ENCODE measurements at places on chromosomes 3 and 15. TPM values are rescaled to one million over a fixed set of nuclear protein-coding genes. Genes with fewer than 3 reads are reported as not detected.

The NEDD4 gene
- 14.2 TPM for total RNA-seq

The HTR3E gene
- not detected for total RNA-seq

The ESYT3 gene
- total RNA-seq: 3.5 TPM

The SYNM gene
- total RNA-seq: 1.1 TPM

The SKOR1 gene
- total RNA-seq: 0.75 TPM

The CDHR4 gene
- total RNA-seq: not detected

- no peak overlapping the region for H3K4me3 ChIP-seq
- H3K27ac ChIP-seq: no peak overlapping the region
- no peak for DNase-seq
- H3K36me3 ChIP-seq: no peaks in the 10 kb centered on the region
Measured at GRCh38 chr3:135271177-135272025, 476.3 kb downstream of the EPHB1 start.

DNA sequence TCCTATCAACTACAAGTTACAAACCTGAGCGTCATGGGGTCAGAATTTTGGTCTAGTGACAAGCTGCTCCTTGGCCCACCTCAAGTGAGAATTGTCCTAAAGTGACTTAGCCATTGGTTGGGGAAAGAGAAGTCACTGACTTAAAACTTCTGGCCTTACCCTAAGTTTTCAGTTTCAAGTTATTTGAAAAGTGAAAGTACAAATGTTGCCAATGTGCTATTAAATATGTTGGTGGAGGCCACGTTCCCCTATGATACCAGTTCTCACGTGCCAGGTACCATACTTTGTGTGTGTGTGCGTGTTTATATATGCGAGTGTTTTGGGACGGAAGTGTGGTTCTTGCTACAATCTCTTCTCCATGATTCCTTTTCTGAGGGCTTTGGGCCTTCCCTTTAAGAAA is 22.6 kb upstream of the RASGRP1 start:
- H3K27me3 ChIP-seq: peaks cover 52% of the 10 kb centered on the region
- H3K4me1 ChIP-seq: peaks cover 17% of the 10 kb centered on the region
- H3K36me3 ChIP-seq: no peaks in the 10 kb centered on the region
- DNase-seq: no peak
- no peak overlapping the region for H3K27ac ChIP-seq

GRCh38 chr3:153293265-153293664 is 131.2 kb downstream of the RAP2B start:
- no peak for DNase-seq
- H3K4me3 ChIP-seq: no peak overlapping the region
- no peaks in the 10 kb centered on the region for H3K36me3 ChIP-seq
- no peaks in the 10 kb centered on the region for H3K4me1 ChIP-seq

GRCh38 chr3:43736558-43737440 is 46.1 kb downstream of the ABHD5 start:
- peaks cover 2% of the 10 kb centered on the region for H3K36me3 ChIP-seq
- DNase-seq: no peak
- peak overlapping the region; percentile 65 for H3K27ac ChIP-seq
- H3K4me3 ChIP-seq: no peak overlapping the region
- peaks cover 12% of the 10 kb centered on the region for H3K4me1 ChIP-seq

- H3K27ac ChIP-seq: no peak overlapping the region
Measured at GRCh38 chr15:60191821-60192220, 187.7 kb downstream of the FOXB1 start.

DNA sequence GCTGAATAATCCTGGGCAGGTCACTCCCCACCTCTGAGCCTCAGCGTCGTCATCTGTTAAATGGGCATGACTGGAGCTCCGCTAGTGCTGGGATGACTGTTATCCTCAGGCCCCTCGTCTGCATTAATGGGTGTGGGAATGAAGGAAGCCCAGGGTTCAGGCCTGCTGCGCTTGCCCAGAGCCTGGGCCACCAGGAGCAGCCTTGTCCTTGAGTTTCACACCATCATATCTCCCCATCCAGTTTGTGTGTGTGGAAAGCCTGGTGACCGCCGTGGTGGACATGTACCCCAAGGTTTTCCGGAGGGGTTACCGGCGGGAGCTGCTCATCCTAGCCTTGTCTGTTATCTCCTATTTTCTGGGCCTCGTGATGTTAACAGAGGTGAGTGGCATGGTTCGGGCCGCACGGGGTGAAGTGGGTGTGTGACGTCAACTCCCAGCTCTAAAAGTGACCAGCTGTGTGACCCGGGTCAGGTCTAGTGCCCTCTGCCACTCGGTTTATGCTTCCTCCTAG is 63.5 kb upstream of the SLC6A1 start:
- no peaks in the 10 kb centered on the region for H3K4me1 ChIP-seq
- no peak overlapping the region for H3K27ac ChIP-seq
- peaks cover 19% of the 10 kb centered on the region for H3K27me3 ChIP-seq
- DNase-seq: no peak
- H3K4me3 ChIP-seq: no peak overlapping the region

- H3K36me3 ChIP-seq: no peaks in the 10 kb centered on the region
- no peak for DNase-seq
- no peak overlapping the region for H3K4me3 ChIP-seq
- H3K27me3 ChIP-seq: peaks cover 20% of the 10 kb centered on the region
Measured at GRCh38 chr15:88127432-88127790, 129.1 kb downstream of the NTRK3 start.

DNA sequence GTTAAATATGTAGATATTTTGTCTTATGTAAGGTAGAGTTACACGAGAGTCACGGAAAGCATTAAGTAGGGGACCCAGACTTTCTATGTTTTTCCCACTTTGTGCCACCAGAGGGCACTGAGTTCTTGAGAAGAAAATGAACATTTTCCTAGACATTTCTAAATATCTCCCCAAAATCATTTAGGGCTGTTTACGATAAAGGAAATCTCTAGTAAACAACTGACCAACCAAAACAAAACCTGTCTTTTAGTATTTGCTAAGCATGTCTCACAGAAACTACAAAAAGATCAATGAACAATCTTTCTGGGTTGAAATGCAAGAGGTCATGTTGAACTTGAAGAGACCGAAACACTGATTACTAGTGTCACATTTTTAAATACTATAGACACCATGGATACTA is 16.1 kb downstream of the POU1F1 start:
- no peak overlapping the region for H3K4me3 ChIP-seq
- H3K27ac ChIP-seq: no peak overlapping the region
- H3K27me3 ChIP-seq: no peaks in the 10 kb centered on the region
- peak; percentile 23 for DNase-seq
- H3K36me3 ChIP-seq: no peaks in the 10 kb centered on the region
- H3K4me1 ChIP-seq: no peaks in the 10 kb centered on the region

DNA sequence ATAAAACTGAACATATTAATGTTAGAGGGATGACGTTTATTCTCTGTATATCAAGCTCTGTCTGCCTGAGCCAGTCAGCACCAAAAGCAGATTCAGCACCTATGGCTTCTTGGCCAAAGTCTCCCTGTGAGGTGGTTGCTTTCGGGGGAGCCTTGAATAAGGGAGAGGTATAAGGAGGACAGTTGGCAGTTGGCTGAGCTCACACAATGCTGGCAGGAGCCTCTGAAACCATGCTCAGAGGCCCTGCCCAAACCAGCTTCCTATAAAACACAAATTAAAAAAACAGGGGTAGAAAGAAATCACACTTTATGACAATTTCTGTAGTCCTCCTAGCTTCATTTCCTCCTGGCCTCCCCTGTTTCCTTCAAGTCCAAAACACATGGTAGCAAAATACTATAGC is 18.8 kb downstream of the ARHGEF3 start:
- DNase-seq: no peak
- peaks cover 57% of the 10 kb centered on the region for H3K4me1 ChIP-seq
- no peaks in the 10 kb centered on the region for H3K27me3 ChIP-seq

DNA sequence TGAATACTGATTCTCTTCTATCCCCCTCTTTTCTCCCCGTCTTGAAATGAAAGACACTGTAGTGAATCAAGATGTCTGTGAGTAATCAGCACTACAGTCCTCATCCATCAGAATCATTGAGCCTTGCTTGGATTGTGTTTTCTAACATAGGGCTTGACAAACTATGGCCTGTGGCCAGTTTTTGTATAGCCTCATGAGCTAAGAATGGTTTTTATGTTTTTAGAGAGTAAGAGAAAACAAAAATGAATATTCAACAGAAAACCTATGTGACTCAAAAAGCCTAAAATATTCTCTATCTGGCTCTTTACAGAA is 55.2 kb downstream of the PPM1L start:
- H3K4me3 ChIP-seq: no peak overlapping the region
- peaks cover 13% of the 10 kb centered on the region for H3K4me1 ChIP-seq
- no peak for DNase-seq

DNA sequence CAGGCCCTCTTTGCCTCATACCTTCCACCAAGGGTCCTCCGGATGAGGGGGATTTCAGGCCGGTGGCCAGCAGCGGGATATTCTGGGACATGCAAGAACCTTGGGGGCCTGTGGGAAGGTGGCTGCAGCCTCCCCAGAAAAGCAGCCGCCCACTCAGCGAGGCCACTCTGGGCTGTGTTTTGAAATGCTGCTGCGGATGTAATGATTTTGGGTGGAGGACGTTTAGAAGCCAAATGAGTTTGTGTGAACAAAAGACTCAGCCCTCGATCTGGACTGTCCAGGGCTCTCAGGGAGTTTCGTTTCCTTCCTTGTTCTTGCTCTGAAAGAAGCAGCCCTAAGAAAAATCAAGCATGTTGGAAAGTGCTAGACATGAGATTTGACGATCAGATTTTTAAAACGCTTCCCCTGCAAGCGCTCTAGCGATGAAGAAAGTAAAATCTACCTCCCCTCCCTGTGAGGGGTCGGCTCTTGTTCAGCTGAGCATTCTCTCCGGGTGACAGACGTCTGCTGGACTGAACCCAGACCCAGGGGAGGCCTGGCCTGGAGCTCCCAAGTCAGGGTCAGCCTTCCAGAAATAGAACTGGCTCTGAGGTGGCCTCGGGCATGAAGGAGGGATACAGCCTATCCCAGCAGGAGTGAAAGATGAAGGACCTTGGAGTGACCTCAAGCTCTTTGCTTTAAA is 12.9 kb downstream of the HEG1 start:
- H3K4me1 ChIP-seq: peaks cover 9% of the 10 kb centered on the region
- peaks cover 14% of the 10 kb centered on the region for H3K27me3 ChIP-seq
- no peaks in the 10 kb centered on the region for H3K36me3 ChIP-seq
- no peak for DNase-seq
- H3K4me3 ChIP-seq: no peak overlapping the region

DNA sequence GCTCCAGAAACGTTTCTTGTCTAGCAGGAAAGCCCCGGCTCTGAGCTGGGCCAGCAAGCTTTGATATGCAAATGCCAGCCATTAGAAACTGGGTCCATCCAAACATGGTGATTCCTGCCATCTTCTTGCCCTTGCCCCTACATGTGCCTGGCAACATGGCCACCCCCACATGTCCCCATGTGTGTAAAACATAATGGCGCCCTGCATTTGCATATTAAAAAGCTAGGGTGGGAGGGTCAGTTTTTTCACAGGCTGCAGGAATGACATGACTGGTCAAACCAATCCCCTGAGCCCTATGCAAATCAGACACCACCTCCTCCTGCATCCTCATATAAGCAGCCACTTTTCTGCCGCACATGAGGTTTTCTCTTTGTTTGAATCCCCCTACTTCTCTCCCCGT is 21.2 kb downstream of the GPR156 start:
- H3K4me1 ChIP-seq: no peaks in the 10 kb centered on the region
- no peak overlapping the region for H3K27ac ChIP-seq
- DNase-seq: no peak
- H3K27me3 ChIP-seq: no peaks in the 10 kb centered on the region
- H3K4me3 ChIP-seq: no peak overlapping the region
- no peaks in the 10 kb centered on the region for H3K36me3 ChIP-seq

- no peak overlapping the region for H3K4me3 ChIP-seq
- H3K4me1 ChIP-seq: peaks cover 9% of the 10 kb centered on the region
- peaks cover 10% of the 10 kb centered on the region for H3K36me3 ChIP-seq
- peak overlapping the region; percentile 82 for H3K27ac ChIP-seq
Measured at GRCh38 chr15:98866511-98866910, 141.1 kb downstream of the PGPEP1L start.

DNA sequence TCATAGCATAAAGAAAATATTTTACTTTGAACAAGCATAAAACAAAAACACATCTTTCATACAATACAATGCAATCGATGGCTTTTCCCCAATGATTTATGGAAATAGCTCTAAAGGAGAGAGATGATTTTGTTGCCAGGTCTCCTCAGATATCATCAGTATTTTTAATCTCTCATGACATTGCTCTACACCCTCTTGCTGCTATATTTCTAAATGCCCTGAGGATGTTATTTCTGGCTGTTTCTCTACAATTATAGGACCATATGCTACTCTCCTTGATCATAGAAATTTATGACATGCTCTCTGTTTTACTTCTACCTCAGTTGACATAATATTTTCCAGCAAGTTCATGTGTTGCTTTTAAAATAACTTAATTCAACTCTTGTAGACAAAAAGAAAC is 654.9 kb upstream of the GBE1 start:
- H3K4me1 ChIP-seq: no peaks in the 10 kb centered on the region
- DNase-seq: no peak
- H3K27ac ChIP-seq: no peak overlapping the region
- H3K4me3 ChIP-seq: no peak overlapping the region
- H3K27me3 ChIP-seq: no peaks in the 10 kb centered on the region

GRCh38 chr3:171950373-171950772 is 89.0 kb upstream of the FNDC3B start:
- H3K27ac ChIP-seq: peak overlapping the region; percentile 92
- H3K36me3 ChIP-seq: peaks cover 16% of the 10 kb centered on the region
- H3K4me1 ChIP-seq: peaks cover 55% of the 10 kb centered on the region
- no peak for DNase-seq

- H3K4me1 ChIP-seq: peaks cover 19% of the 10 kb centered on the region
- H3K27ac ChIP-seq: no peak overlapping the region
- H3K4me3 ChIP-seq: no peak overlapping the region
Measured at GRCh38 chr3:192449036-192449435, 278.3 kb downstream of the FGF12 start.

DNA sequence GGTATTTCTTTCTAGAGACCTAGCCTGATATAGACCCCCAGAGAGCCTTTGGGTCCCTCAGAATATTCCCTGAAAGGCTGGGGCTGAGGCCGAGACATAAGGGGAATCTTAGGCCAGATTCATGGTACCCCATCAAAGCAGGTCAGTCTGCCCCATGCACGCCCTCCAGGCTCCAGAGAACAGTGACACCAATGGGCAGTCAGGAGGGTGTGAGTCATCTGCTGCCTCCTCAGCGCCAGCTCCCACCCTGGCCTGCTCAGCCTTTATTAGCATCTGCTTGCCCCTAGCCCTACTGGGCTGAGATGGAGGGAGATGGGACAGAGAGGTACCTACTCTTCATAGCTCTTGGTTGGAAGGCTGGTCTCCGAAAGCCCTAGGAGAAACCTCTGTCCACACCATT is 14.3 kb upstream of the CAMKV start:
- H3K4me3 ChIP-seq: no peak overlapping the region
- H3K27ac ChIP-seq: no peak overlapping the region
- DNase-seq: no peak

- H3K27ac ChIP-seq: no peak overlapping the region
- no peak overlapping the region for H3K4me3 ChIP-seq
- peaks cover 13% of the 10 kb centered on the region for H3K36me3 ChIP-seq
Measured at GRCh38 chr15:57165992-57166391, 210.3 kb upstream of the CGNL1 start.
